ENCODE measurements at places on chromosomes 5 and 9.

DNA sequence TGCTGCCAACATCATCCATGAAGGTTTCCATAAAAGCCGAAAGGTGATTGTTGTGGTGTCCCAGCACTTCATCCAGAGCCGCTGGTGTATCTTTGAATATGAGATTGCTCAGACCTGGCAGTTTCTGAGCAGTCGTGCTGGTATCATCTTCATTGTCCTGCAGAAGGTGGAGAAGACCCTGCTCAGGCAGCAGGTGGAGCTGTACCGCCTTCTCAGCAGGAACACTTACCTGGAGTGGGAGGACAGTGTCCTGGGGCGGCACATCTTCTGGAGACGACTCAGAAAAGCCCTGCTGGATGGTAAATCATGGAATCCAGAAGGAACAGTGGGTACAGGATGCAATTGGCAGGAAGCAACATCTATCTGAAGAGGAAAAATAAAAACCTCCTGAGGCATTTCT is 10.1 kb downstream of the TLR4 start:
- DNase-seq: no peak

DNA sequence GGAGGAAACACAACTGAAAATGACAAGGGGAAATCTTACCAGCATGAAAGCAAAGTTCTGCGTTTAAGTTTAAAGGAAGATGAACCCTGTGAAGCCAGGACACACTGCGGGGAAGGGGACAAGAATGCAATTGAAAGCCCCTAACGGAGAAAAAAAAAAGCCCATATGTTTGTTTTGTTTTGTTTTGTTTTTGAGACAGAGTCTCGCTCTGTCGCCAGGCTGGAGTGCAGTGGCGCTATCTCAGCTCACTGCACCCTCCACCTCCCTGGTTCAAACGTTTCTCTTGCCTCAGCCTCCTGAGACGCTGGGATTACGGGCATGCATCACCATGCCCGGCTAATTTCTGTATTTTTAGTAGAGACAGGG is 2.9 kb downstream of the STK10 start:
- DNase-seq: no peak

- DNase-seq: no peak
These were observed 98.6 kb upstream of the IER5L start for GRCh38 chr9:129276486-129277230.

GRCh38 chr5:149728303-149728702 is 1.8 kb upstream of the PPARGC1B start:
- no peak for DNase-seq

- DNase-seq: no peak
These were observed 28.9 kb downstream of the DCP2 start for GRCh38 chr5:113005454-113005853.

DNA sequence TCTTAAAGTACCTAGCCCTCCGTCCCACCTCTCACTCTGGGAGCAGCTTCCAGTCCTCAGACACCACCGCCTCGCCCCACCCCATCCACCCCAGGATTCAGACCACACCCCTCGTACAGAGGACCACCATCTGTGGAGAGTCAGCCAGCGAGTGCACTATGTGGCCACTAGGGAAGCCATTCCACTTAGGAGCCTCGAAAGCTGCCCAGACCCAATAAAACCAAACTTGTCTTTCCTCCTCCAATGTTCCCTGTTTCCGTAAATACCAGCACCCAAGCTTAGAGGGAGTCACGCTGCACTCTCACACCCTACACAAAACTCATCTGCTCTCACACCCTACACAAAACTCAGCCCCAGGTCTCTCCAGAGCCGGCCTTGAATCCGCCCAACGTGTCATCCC is 1.9 kb downstream of the GCNT4 start:
- DNase-seq: no peak

GRCh38 chr9:9112001-9112720 is 1312.6 kb upstream of the DMAC1 start:
- DNase-seq: no peak

Measured in Jurkat, Clone E6-1 (cell line).